NCI-H1694 treated with DMSO at 0.1 percent for 48 hours (cell line): ENCODE measurements at places on chromosomes 3 and 15.

DNA sequence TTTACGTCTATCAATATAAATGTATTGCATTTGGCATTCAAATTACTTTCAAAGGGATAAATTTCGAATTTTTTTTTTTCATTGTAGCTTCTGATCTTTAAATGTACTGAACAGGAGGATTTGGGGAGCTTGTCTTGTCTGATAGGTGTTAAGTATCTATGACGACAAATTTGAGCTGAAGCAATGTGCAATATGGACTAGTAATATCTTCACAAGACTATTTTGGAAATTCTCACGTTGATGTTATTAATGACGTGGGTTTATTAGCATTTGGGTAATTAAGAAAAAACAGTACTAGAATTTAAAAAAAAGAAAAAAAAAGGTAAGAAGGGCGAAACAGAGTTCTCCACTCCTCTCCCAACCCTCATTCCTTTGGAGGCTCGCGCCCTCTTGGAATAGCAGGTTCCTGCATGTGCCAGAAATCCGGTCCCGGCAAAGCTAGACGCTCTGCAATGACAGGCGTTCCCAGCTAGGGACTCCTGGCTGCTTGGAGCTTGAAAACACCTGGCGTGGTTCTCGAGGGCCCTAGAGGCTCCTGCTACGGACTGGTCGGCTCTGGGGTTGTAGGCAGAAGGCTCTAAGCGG is 648 bp upstream of the P2RY1 start:
- DNase-seq, result no peak

DNA sequence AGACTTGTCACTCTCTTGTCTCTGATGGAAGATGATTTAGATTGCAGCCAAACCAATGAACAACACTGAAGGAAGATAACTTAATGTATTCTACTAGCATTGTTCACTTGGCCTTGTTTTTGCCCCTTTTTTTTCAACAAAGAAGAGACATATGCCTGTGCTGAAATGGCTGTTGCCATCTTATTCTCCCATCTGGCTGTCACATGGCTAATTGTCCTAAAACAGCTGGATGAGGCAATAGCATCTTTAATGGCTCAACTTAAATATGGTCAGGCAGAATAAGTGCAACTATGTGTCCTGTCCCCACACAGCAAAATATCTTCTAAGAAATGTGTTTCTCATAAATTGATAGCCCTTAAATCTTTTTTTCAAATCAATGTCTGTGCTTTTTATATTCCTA is 576.9 kb downstream of the TUSC7 start:
- peak; percentile 9 for DNase-seq

GRCh38 chr3:140736863-140737460 is 59.1 kb downstream of the TRIM42 start:
- peak; percentile 67 for DNase-seq

DNA sequence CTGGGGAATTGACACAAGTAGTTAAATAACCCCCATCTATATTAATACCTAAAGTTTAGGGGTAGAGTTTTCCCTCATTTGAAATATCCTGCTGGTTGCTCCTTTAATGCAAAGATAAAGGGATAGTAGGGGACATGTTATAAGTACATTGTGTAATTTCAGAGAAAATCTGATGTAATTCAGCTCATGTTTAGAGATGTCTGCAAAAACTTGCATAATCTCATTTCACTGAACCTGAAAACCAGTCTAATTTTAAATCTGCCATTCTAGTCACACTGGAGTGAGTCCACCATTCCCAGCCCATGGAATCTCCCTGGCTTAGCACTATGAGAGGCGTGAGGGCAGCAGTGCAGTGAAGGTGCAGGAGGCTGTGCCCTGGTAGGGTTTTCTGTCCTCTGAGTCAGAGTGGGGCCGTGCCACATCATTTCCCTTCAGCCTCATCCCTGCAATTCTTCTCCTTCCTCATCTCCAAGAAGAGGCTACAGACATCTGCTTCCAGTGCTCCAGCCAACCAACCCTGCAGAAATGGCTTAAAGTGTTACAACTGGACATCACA is 246.3 kb upstream of the UMPS start:
- DNase-seq, result no peak

GRCh38 chr3:100401674-100402041 is 319 bp downstream of the LNP1 start:
- no peak for DNase-seq

DNA sequence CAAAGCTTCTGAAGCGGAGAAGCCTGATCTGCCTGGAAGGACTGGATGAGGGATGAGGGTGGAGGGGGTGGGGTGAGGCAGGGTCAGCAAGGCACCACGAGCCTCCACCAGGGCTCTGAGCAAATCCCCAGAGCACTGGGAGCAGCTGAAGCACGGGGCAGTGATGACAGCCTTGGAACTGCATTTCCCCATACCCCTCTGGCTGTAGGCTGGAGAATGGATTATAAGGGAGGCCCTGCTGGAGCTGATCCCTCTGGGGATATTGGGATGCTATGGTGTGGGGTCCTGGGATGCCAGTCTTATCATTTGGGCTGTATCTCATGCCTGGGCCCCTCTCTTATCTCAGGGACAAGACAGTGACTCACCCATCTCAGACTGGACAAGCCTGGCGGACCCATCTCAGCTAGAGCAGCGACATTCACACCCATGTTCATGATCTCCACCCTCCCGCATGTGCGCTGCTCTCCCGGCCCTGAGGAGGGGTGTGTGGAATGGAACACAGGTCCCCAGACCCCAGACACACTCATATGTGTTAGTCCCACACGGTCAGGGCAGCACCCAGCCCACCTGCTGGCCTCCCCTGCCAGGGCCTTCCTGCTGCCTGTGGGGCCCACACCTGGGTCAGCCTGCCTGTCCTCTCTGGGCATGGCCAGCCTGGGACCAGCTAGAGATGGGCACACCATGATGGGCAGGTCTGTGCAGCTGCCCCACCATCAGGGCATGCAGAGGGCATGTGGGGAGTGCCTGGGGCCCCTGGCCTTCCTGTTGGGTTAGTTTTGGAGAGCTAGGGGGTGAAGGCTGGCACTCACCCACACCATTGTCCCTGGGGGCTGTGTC is 97.1 kb downstream of the FBLN2 start:
- no peak for DNase-seq

DNA sequence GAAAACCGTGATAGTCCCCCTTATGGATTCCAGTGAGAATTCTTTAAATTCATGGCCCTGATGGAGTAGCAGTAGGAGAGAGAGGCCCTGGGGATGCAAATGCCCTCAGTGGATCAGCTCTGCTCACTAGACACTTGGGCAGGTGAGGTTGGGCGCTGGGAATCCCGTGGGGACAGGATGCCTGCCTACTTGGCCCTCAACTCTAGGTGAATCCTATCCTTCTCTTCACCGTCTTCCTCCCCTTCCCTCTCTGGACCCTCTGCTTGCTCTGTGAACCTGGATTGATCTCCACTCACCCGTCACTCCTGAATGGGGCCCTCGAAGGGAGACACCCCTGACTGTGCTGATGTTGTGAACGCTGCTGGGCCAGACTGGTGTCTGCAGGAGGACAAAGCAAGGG is 77.4 kb downstream of the SEC22A start:
- DNase-seq, result no peak

DNA sequence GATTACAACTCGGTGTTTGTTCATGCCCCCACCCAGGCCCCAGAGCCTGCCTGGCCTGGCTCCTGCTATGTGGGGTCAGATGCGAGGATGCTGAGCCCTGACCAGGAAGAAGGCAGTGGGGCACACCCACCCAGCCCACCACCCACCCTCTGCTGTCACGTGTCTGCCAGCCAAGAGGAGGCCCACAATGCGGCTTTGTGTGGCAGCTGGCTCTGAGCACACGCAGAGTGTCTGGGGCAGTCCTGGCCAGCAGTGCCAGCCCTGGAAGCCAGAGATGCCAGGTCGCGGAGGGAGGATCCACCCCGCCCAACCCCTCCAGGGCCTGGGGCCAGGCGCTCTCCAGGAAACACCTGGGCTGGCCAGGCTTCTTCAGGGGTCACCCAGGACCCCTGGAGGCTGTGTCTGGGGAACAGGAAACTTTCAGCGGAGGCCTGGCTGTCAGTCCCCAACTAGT is 26.4 kb upstream of the KLF13 start:
- DNase-seq, result no peak

DNA sequence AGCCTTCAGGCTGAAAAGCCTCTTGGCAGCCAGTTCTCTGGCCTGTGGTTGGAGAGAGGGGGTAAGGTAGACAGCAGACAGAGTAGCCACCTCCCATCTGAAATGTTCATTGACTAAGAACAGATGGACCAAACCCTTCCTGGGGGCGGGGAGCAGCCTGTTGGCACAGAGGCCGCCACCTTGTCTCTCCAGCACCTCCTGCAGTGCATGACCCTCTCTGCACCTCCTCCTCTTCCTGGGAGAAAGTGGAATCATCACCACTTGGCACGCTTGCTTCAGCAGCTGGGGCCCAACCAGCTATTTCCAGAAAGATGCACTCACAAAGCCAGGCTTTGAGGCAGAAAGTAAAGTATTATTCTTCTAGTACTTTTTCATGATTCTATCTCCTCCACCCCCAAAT is 313.4 kb upstream of the CHRM5 start:
- DNase-seq, result no peak

DNA sequence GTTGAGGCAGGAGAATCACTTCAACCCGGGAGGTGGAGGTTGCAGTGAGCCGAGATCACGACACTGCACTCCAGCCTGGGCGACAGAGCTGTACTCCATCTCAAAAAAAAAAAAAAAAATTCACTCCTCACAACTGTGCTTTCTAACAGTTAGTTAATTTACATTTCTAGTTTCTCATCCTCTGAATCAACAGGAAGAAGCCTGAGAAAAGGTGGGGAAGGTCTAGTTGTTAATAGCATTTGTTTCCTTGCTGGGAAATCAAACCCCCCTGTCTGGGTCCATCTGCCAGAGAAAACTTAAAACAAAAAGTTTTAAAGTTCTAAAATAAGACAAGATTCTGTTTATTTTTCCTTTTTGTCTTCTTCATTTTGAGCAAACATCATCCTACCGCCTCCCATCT is 62.3 kb downstream of the TMEM39A start:
- no peak for DNase-seq

DNA sequence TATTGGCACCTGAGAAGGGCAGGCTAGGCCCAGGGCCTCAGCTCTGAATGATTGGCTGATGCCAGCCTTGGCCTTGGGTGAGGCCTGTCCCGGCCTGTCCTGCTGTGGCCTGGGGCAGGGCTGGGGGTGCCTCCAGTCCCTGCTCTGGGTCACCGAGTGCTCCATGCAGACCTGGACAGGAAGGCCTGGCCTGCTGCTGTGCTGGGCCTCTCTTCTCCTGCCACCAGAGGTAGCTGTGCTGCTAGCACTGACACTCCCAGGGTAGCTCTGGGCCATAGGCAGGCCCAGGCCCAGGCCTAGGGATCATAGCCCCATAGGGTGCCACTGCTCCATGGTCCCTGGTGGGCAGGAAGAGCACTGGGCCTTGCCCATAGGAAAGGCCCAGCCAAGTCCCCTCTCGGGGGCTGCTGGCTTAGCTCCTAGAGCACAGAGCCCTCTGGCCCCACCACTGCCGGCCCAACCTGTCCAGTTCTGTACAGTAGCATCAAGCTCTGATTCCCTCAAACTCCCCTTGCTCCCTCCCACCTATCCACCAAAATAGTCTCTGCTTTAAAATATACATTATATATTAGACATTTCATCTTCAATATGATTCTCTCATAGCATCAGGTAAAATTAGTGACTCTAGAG is 18.2 kb downstream of the ABTB1 start:
- peak; percentile 16 for DNase-seq

DNA sequence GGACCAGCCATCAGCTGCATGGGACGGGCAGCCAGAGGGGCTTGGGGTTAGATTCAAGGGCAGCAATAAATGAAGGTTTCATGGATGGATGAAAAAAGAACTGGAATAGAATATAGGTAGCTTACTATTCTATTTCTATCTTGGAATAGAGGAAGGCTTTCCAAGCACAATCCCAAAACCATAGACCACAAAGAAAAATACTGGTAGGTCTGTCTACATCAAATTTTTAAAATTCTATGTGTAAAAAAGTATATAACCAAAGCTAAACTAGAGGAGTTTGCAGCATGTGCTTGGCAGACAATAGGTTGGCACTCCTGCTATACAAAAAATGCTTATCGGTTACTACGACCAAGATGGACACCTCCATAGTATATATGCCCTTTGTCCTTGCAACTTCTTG is 7.2 kb upstream of the FBLN2 start:
- DNase-seq, result no peak

DNA sequence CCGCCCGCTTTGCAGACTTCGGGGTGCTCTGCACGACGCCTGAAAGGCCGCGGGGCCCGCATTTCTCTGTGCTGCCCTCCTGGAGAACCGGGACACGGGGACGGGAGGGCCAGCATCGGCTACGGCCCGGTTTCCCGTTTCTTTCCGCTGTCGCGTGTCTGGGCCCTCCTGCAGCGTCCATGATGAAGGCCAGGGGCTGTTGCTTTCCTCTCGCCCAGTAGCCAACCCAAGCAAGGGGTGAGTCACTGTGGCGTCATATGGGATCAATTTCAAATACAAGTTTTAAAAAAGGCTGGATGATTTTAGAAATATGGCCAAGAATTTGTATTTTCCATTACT is 435 bp downstream of the SLC35G2 start:
- no peak for DNase-seq

DNA sequence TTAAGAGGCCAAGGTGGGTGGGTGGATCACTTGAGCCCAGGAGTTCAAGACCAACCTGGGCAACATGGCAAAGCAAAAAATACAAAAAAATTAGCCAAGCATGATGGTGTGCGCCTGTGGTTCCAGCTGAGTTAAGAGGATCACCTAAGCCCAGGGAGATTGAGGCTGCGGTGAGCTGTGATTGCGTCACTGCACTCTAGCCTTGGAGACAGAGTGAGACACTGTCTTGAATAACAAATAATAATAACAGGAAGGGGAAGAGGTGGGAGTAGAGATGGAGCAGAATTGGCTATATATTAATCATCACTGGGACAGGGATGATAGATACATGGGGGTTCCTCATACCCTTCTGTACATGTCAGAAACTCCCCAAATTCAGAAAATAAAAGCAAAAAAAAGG is 23.8 kb upstream of the NMB start:
- no peak for DNase-seq

DNA sequence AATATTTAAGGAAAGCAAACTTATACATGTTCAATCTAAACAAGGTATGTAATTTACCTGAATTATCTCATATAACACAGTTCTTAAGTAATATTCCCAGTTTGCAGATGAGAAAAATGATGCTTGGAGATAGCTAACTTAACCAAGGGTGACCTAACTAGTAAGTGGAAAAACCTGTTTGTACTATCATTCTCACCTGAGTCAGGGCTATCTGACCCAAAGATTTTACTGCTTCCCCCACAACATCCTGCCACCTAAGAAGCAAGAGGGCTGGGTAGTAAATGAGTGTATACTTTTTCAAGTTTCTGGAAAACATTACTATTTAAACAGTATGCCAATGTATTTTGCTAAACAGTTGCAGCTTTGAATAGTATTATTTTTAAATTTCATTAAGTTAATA is 10.6 kb downstream of the TP63 start:
- no peak for DNase-seq

GRCh38 chr3:9690451-9691450 is 12.9 kb upstream of the CPNE9 start:
- no peak for DNase-seq
